ENCODE measurements at places on chromosomes 12 and 14.
A peak's percentile ranks its signal among the peaks of the same experiment; 100 is the strongest.

- no peak for DNase-seq
These were observed 57.4 kb downstream of the BAZ1A start for GRCh38 chr14:34817768-34818167.

DNA sequence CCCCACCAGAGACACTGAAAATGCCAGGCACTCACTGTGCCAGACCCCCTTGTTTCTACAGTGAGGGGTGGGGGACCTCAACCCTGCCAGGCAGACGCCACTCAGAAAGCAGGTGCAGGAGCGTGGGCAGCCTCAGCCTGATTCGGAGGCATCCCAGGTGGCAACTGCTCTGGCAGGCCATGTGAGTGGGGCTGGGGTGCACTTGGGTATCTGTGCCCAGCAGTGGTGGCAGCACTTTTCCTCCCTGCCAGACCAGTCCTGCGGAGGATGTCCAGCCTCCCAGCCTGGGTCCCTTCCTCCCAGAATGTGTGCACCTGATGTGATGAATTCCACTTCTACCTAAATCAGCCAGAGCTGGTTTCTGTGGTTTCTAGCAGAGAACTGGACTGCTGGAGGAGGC is 13.4 kb upstream of the TTC7B start:
- no peak for DNase-seq

DNA sequence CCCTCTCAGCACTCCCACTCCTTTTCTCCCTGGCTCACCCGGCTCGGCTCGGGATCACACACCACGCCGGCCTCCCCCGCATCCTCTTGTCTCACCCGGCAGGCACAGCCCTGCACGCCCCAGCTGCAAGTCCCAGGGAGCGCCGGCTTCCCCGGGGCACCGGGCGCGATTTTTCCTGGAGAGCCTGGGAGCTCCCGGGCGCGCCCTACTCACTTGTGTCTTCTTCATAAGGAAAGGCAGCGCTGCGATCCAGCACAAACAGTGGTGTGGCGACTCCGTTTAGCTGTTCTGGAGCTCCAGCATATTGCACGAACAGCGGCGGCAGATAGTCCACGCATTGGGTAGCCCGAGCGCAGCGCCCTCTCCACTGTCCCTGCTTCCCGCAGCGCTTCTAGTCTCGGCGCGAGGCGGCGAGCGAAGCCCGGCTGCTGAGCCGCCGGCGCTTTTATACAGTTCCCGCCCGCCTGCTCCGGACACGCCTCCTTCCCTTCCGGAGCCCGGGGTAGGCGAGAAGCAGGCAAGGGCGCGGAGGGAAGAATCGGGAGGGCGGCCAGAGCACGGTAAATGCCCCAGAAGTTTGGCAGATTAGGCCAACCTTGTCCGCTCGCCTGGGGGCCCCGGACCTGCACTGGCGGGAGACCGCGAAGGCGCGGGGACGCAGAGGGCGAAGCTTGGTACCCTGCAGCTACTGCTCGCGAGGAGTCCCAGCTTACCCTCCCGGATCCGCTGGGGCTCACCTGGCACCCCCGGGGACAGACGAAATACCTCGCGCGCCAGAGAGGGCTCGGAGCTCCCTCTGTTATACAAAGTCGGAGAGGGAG is at the start of gene KITLG:
TSS of gene KITLG (minus strand) at position 421 of the 821 bp plus-strand sequence. CDS start at position 228, 193 bp downstream.
- peak; percentile 30 for DNase-seq

DNA sequence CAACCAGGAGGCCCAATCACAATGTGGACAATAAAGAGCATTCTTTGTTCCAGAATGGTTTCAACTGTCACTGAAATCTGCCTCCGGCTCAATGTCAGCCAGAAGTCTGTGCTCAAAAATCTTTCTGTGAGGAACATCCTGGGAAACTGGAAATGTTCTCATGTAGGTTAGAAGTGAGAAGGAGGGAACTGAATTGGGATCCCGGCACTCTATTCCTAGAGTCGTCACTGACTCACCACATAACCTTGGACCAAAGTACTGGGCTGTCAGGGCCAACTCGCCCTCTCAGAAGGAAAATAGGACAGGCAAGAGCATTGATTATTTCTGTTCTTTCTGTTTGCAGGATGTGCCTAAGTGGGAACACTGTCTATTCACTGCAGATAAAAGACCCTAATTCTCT is 57.6 kb downstream of the PRKAB1 start:
- DNase-seq = no peak

- no peak for DNase-seq
These were observed 75.2 kb upstream of the TBX5 start for GRCh38 chr12:114481200-114481535.

GRCh38 chr14:104827177-104828055 is 26.5 kb downstream of the ZBTB42 start:
- peak; percentile 64 for DNase-seq

DNA sequence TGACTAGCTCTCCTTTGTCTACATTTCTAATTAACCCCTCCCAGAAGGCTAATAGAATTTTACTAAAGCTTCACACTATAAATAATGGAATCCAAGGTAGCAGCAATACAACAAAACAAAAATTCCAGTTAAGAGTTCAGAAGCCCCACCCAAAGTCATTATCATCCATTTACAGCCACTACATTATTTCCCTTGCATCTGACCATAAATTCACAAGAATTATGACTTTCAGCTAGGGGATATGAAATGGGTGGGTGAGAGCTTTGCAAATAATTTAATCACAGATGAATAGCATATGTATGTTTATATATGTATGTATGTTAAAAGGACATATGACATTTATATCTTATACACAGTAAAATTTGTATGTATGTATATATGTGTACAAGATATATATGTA is 65.3 kb upstream of the PTGDR start:
- no peak for DNase-seq

DNA sequence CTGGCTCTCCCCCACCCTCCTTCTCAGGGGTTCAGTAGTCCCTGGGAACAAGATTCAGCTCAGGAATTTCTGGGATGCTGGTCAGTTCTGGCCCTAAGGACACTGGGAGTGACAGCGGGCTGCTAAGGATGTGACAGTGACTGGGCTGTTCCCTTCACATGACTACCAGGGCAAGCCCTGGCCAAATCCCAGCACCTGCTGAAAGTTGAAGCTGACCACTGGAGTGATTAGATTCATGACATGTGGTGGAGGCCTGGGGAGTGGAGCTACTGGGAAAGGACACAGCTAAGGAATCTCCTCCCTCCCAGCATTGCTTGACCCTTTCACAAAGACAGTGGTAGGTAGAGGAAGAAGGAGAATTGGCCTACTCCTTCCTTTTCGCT is 204.9 kb downstream of the DAD1 start:
- DNase-seq = no peak

- DNase-seq = no peak
These were observed 112.0 kb downstream of the TSPAN8 start for GRCh38 chr12:71045781-71046180.

DNA sequence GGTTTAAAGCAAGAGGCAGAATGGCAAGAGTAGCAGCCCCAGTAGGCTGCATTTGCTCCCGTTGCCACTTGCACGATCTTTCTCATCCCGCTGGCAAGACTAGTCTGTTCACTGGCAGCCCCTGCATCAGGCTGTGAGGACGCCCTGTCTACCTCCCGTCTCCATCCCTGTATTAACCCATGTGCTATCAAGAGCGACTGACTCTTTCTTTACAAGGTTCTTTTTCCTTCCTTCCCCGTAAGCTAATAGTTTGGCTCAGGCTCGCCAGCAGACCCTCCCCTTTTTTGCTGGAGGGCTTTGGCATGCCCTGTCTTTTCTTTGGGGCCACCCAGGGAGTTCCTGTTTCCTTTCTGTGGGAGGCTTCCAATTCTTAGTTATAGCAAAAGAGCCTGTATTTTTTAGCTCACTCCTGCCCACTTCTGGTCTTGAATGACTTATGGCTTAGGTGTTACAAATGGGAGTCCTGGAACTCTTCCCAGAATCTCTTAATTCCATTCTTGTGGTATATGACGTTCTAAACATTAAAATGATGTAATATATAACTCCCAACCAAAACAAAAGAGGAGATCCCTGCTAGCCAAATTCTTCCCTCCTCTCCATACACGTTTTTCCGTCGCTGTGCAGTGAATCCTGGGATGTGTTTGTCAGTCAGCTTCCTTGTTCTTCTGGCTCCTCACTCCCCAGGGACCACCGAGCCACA is 149.0 kb downstream of the PRKCH start:
- DNase-seq = no peak

GRCh38 chr12:26938701-26939062 is 412 bp downstream of the FGFR1OP2 start:
- DNase-seq = no peak

DNA sequence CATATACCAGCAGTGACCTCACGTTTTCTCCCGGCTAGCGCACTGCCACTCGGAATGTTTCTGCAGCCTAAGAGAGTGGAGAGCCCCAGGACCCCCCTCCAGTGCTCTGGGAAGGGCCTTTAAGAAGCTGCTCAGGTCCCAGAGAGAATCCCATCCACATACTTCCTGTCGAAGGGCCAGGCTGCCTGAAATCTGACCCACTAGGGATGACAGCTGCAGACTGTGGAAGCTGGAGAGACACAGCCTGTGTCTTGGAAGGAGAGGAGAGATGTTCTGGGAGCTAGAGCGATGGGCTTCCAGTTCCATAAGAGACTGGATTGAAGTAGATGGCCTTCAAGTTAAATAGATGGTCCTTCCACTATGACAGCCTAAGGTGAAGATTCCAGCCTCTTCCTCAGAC is 54.4 kb downstream of the IQSEC3 start:
- DNase-seq = no peak

GRCh38 chr14:66624336-66624937 is 116.5 kb downstream of the GPHN start:
- peak; percentile 19 for DNase-seq

DNA sequence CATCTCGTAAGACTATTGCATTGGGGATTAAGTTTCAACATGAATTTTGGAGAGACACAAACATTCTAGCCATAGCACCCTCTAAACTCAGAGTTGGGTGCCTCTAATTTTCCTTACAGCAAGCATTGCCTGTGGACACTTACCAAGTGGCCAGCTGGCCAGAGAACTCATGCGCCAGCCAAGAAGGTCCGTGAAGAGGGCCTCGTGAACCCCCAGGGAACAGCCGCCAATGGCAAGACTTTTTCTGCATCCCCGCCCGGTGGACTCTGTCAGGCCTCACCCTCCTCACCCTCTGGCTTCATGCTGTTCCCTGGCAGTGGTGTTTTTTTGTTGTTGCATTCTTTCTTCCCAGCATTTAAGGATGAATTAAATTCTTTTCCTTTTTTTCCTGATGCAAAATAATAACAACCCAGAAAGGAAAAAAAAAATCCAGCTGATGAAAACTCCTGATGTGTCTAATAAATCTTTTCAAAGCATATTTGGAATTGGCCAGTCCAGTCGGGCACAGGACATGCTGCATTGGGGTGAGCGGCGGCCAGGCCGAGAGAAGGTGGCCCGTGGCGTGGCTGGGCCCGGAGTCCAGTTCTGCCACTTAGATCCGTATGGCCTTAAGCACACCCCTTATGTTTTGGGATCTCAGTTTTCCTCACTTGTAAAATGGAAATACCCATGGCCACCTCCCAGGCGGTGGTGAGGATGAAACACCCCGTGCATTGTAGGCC is 191.9 kb upstream of the DIO3 start:
- DNase-seq = no peak

DNA sequence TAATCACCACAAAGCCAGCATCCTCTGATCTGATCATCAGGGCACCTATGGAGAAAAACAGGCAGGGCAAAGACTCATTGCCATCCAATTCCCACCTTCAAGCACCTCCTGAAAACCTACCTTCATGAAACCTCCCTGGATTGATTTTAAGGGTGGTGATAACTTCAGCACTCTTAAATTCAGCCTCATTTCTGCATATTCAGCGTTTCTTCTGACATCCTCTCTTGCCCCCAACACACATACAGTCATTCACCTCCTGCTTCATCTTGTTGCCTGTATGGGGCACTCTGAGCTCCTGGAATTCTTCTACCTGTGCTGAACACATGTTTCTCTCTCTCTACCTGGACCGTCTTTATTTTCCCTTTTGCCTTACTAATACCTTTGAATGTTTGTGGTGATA is 6.9 kb downstream of the FGF23 start:
- no peak for DNase-seq

DNA sequence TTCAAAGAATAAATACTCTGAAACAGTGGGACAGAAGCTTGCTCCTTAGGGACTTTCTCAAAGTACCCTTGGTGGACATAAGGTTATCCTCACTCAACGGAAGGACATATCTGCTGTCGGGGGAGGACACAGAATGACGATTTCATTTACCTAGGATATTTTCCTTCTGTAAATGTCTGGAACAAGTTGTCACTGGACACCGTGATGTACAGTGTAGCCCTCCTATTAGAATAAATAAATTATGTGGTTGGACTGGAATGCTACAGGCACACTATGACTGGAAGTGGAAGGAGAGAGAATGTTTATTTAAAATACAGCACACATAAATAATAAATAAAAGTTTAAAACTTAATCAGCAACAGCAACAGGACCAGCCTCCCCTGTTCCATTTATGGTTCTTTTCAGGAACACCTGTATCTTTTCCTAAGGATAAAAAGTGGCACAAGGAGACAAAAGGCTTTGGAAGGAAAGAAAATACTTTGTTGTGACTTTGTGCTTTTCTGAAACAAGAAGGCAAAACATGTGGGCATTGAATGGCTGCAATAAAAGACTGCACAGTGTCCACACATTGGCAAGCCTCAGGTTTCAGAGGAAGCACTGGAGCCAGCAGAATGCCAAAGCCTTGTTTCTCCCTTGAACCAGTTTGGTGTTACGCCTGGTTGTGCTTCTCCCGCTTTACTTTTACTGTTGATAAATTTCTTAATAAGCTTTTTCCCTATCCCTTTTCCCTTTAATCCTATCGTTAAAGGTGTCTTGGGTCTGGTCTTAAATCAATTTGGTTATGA is 36.8 kb downstream of the FGD4 start:
- DNase-seq = no peak

- no peak for DNase-seq
These were observed 45.5 kb downstream of the SCN8A start for GRCh38 chr12:51636581-51636980.

- DNase-seq = no peak
These were observed 224.1 kb downstream of the BTG1 start for GRCh38 chr12:91921555-91921954.

DNA sequence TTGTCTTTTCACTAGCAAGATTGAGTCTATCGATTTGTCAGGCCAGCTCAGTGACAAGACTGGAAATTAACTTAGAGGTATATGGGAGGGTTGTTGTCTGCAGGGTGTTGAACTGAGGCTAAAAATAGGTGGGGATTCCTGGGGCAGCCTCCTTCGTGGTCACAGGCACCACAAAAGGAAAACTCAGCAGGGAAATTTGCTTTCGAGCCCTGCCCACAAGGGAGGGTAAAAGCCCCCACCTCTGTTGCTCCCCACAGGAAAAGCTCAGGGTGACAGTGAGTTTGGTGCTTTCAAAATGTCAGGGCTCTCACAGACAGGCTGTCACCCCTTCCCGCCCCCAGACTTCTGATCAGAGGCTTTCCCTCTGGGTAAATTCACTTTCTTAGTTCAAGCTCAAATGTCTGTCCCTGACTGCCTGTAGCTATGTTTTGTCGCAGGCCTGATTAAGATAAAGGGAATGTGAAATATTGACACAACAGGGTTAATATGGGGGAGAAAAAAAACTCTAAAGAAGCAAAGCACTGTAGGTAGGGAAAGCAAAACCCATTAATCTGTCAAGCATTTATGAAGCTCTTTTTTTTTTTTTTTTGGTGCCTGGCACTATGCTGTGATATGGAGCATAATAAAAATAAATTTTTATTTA is 11.7 kb upstream of the NFKBIA start:
- peak; percentile 79 for DNase-seq

Measured in stimulated activated CD4-positive, alpha-beta T cell treated with anti-CD3 and anti-CD28 coated beads, Interleukin-1b, Interleukin-23, amount 100 ng/mL, for 48 hours (primary cell).